CD4-positive, alpha-beta T cell treated with Interleukin-10 for 1 hour (primary cell): ENCODE measurements at places on chromosomes 3 and 15.

- no peak for DNase-seq
Measured at GRCh38 chr3:193660698-193661411, 67.8 kb downstream of the OPA1 start.

GRCh38 chr3:71214016-71214415 lies 369.5 kb downstream of the FOXP1 start:
- no peak for DNase-seq

- no peak for DNase-seq
Measured at GRCh38 chr3:46491089-46492070, 6.4 kb upstream of the RTP3 start.

DNA sequence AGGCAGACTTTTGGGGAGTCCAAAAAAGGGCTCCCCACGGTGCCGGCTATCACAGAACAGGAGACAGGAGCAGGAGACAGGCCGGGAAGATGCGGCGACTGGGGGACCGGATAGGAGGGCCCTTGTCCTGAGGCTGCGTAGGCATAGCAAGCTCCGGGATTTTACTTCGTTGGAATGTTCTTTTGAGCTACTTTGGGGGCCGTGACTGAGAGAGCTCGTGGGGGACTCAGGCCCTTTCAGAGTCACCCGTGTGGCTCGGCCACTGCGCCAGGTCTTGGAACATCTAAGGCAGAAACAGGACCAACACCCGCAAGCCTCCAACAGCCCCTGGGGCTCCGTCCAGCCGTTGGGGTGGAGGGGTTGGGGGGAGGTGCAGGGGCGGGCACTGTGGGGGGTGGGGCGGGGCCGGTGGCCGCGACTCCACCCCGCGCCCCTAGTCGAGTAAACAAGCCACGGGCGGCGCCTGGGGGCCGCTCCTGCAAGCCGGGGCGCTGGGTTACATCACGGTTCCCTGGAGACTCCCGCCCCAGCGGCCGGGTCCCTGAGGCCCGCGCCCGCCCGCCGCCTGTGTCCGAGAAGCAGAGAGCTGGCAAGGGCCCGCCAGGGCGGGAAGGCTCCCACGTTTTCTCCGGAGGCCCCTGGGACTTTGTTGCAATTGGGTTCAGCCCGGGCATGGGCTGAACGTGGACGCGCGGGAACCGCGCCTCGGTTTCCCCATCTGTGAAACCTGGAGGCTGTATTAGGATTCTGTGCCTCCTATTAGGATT lies 23.3 kb upstream of the C15orf39 start:
- no peak for DNase-seq

GRCh38 chr15:81941479-81941878 lies 104.3 kb downstream of the MEX3B start:
- DNase-seq = no peak

GRCh38 chr3:155244216-155244615 lies 49.3 kb downstream of the STRIT1 start:
- DNase-seq = no peak

GRCh38 chr3:126291061-126291460 lies 66.1 kb downstream of the KLF15 start:
- no peak for DNase-seq

DNA sequence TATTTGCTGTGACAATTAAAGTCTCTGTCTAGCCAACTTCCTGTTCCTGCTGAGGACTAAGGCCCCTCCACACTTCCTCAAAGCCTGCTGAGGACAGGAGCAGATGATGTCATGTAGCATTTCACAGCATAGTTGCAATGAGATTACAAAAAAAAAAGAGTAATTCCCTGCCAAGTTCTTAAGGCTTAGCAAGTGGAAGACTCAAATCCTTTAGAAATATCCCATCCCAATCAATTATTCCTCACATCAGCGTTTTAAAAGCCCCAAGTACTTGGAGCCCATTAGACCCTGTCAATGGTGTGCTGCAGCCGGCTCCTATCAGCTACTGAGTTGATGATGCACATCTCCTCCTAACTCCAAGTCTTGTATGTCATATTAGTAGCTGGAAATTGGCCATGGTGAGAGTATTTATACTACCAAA lies 51.7 kb downstream of the TRANK1 start:
- peak; percentile 70 for DNase-seq

- DNase-seq = no peak
Measured at GRCh38 chr15:101131489-101132389, 120.1 kb downstream of the CHSY1 start.

DNA sequence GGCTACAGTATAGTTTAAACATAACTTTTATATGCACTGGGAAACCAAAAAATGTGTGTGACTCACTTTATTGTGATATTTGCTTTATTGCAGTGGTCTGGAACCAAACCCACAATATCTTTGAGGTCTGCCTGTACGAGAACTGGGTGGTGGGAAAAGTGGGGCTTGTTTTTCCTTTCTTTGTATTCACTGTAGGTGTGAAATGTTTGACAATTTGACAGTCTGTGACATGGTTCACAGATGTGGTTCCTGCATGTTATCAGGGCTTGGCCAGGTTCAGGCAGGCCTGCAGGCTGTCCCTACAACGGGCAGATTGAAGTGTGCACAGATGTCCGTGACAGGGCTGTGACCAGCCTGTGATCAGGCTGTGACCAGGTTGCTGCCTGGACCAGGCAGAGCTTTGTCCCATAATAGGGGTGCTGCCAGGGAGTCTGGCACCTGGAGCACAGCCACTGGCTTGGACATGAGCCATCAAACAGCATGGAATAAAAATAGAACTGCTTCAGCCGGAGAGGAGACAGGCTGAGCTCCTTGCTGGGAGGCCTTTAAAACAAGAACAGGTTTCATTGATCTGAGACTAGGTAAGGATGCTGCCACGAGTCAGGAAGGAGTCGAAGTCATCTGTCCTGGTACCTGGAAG lies 61.0 kb downstream of the KLF13 start:
- DNase-seq = peak; percentile 63

- no peak for DNase-seq
Measured at GRCh38 chr3:178833695-178834094, 237.9 kb downstream of the ZMAT3 start.

GRCh38 chr3:78830470-78830869 lies 937.3 kb downstream of the ROBO1 start:
- DNase-seq = no peak

DNA sequence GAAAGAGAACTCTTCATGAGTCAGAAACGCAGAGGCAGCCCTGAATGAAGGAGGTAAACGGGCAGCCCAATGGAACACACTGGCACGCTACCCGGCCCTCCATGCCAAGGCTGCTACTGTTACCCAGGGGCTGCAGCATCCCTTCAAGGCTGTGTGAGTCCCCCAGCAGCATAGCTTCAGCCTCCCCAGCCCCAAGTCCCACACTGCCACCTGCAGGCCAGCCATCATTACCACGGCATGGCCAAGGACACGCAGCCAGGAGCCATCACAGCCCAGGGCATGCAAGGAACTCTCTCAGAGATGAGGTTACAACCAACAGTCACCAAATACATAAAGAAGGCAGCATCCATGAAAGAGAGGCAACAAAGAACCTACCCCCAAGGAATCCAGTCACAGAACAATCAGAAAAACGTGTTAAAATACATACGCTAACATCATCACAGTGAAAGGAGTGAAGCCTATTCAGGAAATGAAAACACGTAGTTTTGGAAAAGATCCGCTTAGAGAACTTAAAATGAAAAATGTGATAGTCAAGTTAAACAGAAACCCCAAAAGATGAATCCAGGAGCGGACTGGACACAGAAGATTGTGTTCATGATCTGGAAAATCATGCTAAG lies 22.4 kb downstream of the PLA2G4F start:
- DNase-seq = peak; percentile 30

DNA sequence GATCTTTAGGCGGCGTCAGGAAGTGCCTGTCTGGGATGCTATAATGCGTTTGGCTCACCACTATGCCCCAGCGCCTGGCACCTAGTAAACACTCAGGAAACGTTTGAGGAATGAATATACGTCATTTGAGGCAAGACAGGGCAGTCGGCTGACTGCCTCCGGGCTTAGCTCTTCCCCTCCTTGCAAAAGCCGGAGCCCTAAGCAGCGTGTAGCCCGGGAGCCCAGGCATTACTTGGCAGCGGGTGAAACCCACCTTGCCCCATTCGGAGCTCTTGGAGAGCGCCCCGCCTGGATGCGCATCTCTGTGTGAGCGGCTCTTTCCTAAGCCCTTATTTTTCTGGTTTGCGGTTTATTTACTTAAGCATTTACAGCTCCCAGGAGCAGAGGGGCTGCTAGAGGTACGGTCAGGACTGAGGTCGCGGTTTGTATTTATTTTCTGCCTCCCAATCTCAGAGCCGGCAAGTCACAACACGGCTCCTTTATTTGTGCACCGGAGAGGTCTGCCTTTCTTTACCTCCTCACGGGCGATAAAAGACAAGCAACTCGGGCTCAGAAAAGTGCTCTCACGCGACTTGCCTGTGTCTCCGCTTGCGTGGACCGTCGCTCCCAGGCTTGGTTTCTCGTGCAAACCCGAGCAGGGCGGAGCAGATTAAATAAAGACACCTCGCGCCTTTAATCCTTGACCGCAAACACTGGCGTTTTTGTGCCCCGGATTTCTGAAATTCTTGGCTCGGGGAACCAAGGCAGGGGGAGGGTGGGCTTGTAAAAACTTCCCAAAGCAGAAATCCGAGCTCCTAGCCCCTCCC lies 737 bp upstream of the ITPR1 start:
- DNase-seq = peak; percentile 51
